ENCODE measurements at places on chromosomes 12 and 14.

DNA sequence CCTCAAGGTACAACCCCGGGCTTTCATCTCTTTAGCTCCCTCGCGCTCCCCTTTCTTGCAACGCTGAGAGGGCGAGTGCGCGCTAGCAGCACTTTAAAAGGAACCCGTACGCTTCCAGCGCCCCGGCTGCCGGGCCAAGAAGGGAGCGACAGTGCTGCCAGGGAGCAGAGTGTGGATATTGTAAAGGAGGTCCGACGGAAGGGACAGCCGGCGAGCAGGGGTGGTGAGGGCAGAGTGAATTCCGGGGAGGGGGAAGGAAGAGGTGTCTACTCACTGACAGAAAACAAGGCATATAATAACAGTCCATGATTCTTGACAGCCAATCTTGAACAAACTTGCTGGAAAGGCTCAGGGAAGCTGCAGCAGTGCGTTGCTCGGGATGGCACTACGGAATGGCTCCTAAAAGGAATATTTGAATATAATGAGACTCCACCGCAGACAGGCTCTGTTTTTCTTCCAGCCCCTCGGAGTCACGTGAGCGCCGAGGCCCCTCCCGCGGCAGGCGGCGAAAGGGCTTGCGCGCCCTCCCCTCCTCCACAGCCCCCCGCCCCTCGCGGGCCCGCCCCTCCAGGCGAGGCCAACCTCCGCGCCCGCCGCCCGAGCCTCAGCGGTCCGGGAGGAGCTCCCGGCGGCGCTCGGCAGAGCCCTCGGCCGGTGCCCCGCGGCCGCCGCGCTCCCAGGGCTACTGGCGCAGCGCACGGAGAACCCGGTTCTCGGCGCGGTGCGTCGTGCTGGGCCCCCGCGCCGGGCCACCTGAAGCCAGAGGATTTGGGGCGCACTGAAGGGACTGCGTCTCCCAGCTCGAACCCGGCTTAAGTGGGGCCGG, 3.4 kb downstream of the BMP4 start:
- peak; percentile 41 for DNase-seq
- peak overlapping the region; percentile 84 for H3K4me3 ChIP-seq
- H3K4me1 ChIP-seq: peaks cover 26% of the 10 kb centered on the region
- peaks cover 69% of the 10 kb centered on the region for H3K27me3 ChIP-seq
- H3K36me3 ChIP-seq: no peaks in the 10 kb centered on the region

GRCh38 chr14:72182708-72183432, 250.6 kb downstream of the RGS6 start:
- no peak overlapping the region for H3K27ac ChIP-seq
- H3K36me3 ChIP-seq: no peaks in the 10 kb centered on the region
- H3K4me3 ChIP-seq: no peak overlapping the region
- no peaks in the 10 kb centered on the region for H3K4me1 ChIP-seq
- peaks cover 13% of the 10 kb centered on the region for H3K27me3 ChIP-seq

DNA sequence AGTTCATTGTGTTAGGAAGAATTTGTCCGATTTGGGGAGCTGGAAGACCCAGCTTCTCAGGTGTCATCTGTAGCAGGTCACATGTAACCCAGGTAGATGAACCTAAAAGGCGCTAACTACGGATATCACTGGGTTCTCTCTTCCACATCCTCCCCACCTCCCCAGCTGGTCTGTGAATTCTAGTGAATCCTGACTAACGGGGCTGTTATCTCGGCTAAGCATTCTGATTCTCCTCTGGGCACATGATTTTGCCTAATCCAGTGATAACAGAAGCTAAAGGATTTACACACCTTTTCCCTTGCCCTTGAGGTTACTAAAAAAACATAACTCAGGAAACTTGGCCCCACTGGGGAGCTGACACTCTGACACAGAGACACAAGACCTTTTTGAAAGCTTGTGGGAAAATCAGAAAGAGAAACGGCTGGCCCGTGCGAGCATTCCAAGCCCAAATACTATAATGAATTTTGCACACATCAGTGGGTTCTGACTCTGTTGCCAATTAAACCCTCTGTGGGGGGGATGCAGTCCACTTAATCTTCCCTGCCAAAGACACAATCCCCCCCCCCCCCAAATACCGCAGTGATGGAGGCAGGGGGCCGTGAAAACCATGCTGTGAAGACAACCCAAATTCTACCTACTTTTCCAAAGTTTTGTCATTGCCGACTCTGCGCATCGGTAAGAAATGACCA, 81.0 kb upstream of the FZD10 start:
- peaks cover 4% of the 10 kb centered on the region for H3K27me3 ChIP-seq
- peaks cover 5% of the 10 kb centered on the region for H3K36me3 ChIP-seq
- no peak overlapping the region for H3K4me3 ChIP-seq

DNA sequence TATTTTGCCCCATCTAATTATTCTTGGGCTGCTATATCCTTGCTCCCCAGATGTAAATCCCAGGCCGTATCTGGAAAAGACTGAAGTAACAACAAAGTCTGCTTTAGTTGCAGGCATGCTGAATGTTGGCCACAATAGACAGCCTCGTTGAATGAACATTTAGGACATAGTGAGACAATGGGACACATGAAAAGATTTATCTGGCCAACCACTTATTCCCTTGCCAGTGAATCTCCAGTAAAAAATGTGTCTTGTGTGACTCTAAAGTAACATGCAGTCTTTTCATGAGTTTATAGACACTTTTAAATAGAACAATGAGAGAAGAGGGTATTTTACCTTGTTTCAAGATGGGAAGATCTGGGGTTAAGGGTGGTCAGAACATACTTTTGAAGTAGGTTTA, 60.2 kb upstream of the STXBP6 start:
- H3K27me3 ChIP-seq: peaks cover 2% of the 10 kb centered on the region
- no peaks in the 10 kb centered on the region for H3K36me3 ChIP-seq
- no peak overlapping the region for H3K4me3 ChIP-seq
- no peak for DNase-seq

GRCh38 chr12:54042970-54043853, 10.4 kb downstream of the HOXC5 start:
- H3K4me3 ChIP-seq: no peak overlapping the region
- peak overlapping the region; percentile 14 for H3K27ac ChIP-seq
- H3K27me3 ChIP-seq: peaks cover 95% of the 10 kb centered on the region
- peaks cover under 1% of the 10 kb centered on the region for H3K36me3 ChIP-seq
- H3K4me1 ChIP-seq: peaks cover 14% of the 10 kb centered on the region
- no peak for DNase-seq

DNA sequence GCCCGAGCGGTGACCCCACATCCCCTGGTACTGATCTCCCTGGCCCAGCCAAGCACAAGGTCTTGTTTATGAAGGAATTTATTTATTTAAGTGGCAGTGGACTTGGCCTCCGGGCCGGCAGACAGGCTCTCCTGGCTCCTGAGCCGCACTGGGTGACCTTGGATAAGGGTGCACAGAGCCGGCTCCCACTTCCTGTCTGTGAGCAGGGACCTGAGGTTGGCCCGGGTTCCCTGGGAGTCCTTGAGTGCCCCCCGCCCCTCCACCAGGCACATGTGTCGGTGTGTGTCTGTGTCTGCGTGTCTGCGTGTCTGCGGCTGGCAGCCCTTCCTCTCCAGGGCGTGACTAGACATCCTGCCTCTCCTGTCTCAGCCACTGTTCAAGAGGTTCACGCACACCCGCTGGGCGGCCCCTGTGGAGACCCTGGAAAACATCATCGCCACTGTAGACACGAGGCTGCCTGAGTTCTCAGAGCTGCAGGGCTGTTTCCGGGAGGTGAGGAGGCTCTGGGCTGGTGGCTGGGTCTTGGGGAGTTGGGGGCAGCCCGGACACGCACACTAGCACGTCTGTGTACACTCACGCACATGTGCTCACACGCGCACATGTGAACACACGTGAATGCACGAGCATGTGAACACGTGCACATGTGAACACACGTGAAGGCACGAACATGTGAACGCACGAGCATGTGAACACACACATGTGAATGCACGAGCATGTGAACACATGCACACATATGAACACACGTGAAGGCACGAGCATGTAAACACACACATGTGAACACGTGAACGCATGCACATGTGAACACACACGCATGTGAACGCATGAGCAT, 9.3 kb downstream of the TNFAIP2 start:
- peaks cover 2% of the 10 kb centered on the region for H3K27me3 ChIP-seq
- H3K27ac ChIP-seq: no peak overlapping the region
- no peak for DNase-seq
- H3K4me1 ChIP-seq: no peaks in the 10 kb centered on the region

DNA sequence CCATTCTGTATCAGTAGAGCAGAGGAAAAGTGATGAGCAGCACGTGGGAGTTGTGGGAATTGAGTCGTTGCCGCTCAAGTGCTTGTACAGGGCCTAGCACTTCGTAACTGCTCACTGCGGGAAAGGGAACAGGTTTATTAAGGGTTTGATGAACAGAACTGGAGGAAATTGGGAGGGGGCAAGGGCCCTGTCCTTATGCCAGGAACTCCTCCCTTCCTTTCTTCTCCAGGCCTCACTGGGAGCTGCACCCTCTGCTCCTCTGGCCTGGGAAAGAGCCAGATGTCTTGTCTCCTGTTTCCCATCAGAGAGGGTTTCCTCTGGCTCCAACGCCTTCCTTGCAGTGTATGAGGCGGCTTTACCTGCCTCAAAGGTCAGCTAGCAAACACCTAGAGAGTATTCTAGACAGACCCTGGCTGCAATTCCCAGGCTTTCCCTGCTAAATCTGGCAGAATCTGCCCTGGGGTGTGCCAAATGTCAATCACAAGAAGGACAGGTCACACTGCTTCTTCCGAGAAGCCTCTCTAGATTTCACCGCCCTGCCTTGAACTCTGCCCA, 78.4 kb downstream of the NTF3 start:
- peaks cover 4% of the 10 kb centered on the region for H3K27me3 ChIP-seq
- H3K4me1 ChIP-seq: peaks cover 2% of the 10 kb centered on the region
- no peak overlapping the region for H3K27ac ChIP-seq
- H3K4me3 ChIP-seq: no peak overlapping the region
- DNase-seq: no peak
- H3K36me3 ChIP-seq: no peaks in the 10 kb centered on the region
